ENCODE measurements at places on chromosomes 12 and 14. TPM values are rescaled to one million over a fixed set of nuclear protein-coding genes. Genes with fewer than 3 reads are reported as not detected.

The NTF3 gene
- not detected for polyA plus RNA-seq

DNA sequence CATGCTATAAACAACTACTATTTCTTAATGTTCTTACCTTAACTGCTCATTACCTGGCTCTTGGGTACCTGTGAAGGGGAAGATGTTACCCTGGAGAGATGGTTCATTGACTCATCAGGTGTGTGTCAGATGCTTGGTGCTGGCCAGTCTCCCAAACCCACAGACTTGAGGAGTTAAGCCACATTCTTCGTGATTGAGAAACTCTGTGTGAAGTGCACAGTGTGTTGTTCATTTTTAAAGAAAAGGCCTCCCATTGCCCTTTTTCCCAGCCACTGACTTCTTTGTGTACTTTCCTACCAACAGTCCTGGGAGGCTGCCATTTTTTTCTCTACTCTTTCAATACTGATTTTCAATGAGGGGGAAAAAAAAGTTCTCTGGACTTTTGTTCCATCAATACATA, 3.2 kb downstream of the MGST1 start:
- DNase-seq = no peak

DNA sequence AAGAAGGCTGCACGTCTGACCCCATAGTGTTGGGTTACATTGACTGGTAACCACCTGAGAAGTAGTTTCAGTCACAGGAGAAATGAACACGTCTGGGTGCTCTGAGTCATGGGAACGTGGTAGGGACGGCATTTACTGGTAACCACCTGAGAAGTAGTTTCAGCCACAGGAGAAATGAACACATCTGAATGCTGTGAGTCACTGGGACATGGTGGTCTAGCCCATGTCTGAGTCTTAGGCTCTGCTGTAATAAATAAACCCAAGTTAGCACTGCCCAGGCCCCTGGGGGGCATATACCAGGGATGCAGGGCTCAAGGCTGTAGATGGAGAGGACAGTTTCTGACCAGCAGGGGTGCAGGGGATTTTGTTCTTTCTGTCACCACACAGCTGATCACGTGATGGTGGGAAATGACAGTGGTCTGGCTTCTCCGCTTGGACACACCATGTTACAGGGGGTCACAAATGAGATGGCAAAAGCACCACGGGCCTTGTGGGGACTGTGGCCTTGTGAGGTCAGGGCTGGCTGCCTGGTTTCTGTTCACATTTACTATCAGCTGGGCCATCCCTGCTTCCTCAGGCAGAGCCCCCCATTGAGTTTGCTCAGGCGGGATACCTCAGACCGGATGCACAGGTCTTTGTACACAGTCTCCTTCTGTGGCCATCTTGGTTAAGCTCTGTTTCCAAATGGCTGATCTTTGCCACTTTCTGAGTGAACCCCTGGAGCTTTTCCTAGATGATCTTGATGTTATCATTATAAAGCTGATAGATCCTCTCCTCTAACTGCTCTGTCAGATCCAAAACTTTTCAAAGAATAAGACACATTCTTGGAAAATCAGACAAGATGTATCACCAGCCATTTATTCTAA, 9.8 kb upstream of the C12orf42 start:
- DNase-seq = peak; percentile 94

The CLEC1A gene
- polyA plus RNA-seq = 0.05 TPM

DNA sequence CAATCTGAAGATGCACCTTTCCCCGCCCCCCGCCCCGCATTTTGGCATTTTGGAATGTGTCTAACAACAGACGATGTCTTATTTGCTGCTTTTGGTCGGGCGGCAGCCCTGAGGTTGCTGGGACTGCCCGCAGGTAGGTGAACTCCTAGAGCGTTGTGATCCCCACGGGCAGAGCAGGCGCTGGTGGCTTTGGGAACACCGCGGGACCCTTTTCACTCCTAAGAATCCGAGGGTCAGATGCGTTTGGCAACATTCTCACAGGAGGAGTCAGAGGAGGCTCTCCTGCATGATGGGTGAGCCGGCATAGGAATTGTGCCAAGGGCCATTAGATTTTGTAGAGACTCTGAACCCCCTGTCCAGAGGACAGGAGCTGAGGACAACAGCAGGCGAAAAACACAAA, 41.9 kb downstream of the HCAR2 start:
- no peak for DNase-seq

- DNase-seq = no peak
These were observed 93.7 kb upstream of the FUT8 start for GRCh38 chr14:65318636-65319506.

GRCh38 chr12:122399592-122400373, 22.7 kb downstream of the CLIP1 start:
- DNase-seq = peak; percentile 75

DNA sequence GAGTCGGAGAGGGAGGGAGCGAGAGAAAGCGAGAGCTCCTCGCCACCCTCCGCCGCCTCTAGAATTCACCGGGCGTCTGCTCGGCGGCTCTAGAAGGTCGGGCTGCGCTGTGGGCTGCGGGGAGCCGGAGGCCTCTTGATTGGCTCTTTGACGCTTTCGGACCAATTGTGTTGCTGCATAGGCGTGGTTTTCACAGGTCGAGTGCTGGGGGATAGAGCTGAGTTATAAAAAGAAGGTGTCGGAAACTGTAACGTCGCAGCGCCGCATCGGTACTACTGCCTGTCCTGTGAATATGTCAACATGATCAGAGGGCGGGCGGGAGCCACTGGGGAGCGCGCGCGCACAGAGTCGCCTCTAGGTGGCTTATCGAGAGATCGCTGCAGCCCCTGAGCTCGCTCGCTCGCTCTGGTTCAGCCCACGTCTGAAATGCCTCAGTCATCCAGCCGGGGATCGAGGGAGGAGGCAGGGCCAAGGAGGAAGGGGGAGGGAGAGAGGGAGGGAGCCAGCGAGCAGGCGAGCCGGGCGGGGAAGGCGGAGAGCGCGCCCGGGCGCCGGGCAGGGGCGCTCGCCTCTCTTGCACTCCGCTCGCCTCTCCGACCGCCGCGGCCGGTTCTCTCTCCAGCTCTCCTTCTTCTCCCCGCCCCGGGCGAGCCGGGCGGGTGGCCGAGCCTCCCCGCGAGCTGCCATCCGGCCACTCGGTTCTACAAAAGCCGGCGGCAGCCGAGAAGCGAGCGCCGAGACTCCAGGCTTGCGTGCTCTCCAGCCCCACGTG, at the start of gene TBX3:
Gene TBX3 (minus strand): TSS at position 78 of the 772 bp plus-strand sequence. CDS start 975 bp downstream, outside the sequence.
- peak; percentile 82 for DNase-seq

- no peak for DNase-seq
These were observed 91.8 kb downstream of the PLXNC1 start for GRCh38 chr12:94240171-94240570.

DNA sequence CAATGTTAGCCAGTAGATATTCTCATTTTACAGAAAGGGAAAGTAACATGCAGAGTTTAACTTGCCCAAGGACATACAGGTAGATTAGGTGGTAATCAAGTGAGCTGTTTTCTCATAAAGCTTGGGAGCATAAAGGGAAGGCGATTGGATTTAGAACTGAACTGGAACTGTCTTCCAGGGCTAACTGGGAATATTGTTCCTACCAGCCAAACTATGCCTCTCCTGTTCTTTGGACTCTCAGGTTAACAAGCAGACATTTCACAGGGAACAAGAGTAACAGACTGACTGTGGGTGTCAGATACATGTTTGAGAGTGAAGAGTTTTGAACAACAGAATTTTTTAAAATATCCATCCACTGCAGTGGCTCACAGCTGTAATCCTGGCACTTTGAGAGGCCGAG, 15.6 kb downstream of the VCPKMT start:
- DNase-seq = no peak

- DNase-seq = peak; percentile 1
These were observed 176.7 kb upstream of the SEL1L start for GRCh38 chr14:81710232-81710845.

DNA sequence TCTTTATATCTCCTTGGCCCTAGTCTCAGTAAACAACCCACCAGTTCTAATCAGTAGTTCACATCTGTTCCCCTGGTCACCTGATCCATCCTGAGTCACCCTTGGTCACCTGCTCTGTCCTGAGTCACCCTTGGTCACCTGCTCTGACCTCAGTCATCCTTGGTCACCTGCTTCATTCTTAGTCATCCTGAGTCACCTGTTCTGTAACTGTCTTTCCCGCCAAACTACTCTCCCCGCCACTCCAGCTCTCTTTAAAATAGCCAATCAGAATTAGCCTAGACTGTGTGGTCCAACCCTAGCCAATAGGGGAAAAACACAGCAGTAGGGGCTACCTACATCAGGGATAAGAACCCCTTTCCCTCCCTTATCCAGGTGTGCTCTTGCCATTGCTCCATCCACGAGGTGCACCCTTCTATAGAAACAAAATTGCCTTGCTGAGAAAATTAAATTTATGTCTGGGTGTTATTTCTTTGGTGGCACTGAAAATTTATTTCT, 245.4 kb upstream of the DIO3 start:
- DNase-seq = no peak

- DNase-seq = no peak
These were observed 4.6 kb downstream of the TAC3 start for GRCh38 chr12:57011438-57012424.

The C12orf42 gene
- polyA plus RNA-seq = 0.03 TPM

The ZC2HC1C gene
- 0.23 TPM for polyA plus RNA-seq

GRCh38 chr12:113474635-113475436, 3.2 kb upstream of the LHX5 start:
- DNase-seq = no peak

- DNase-seq = no peak
These were observed 109.8 kb upstream of the CPSF6 start for GRCh38 chr12:69129564-69129963.

The CSRP2 gene
- 76.5 TPM for polyA plus RNA-seq

The TMEM132D gene
- polyA plus RNA-seq = not detected

The RPL41 gene
- polyA plus RNA-seq = 10,481 TPM

- DNase-seq = no peak
These were observed 55.3 kb downstream of the RBM19 start for GRCh38 chr12:113910751-113911272.

GRCh38 chr12:67854351-67854750, 134.9 kb upstream of the IFNG-AS1 start:
- DNase-seq = no peak

DNA sequence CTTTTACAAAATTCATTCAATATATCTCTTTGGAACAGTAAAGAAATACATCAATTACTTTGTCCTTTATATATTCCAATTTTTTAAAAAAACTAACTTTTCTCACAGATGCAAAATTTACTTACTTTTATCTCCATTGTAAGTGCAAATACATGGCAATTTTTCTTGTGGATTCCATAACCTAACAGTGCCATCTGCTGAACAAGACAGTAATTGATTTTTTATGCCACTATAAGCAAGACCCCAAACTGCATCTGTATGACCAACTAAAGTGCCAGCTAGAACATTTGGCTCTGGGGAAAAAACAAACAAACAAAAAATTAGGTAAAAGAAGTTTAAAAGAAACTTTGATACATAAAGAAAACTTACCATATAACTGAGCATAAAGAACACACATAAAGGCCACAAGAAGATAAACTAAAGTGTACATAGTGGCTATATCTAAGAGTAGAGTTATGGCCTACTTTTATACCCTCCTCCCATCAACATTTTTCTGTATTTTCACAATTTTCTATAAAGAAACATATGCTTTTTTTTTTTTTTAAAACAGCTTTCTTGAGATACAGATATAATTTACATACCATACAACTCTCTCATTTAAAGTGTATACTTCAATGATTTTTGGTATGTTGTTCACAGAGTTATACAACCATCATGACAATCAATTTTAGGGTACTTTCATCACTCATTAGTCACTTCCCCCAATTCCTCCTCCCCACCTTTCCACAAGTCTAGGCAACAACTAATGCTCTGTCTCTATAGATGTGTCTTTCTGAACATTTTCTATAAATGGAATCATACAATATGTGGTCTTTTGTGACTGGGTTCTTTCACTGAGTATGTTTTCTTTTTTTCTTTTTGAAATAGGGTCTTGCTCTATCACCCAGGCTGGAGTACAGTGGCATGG, 32.6 kb downstream of the COCH start:
- peak; percentile 5 for DNase-seq

DNA sequence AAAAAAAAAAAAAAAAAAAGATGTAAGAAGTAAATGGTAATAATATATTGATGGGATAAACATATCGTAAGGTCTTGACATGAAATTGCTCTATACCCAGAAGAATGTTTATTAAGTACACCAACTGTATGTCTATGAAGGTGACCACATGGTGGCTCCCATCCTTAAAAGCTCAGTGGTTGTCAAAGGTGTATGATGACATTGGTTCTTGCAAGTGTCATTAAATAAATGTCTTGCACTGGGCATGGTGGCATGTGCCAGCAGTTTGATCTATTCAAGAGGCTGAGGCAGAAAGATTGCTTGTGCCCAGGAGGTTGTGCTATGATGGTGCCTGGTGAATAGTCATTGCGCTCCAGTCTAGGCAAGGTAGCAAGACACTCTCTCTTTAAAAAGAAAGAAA, 10.4 kb downstream of the CCT2 start:
- no peak for DNase-seq

GRCh38 chr12:11707535-11707934, 58.1 kb downstream of the ETV6 start:
- DNase-seq = no peak

The TAS2R30 gene
- 0.03 TPM for polyA plus RNA-seq

The DCN gene
- 1.1 TPM for polyA plus RNA-seq

- DNase-seq = no peak
These were observed 28.4 kb upstream of the CDKL1 start for GRCh38 chr14:50425105-50425504.

DNA sequence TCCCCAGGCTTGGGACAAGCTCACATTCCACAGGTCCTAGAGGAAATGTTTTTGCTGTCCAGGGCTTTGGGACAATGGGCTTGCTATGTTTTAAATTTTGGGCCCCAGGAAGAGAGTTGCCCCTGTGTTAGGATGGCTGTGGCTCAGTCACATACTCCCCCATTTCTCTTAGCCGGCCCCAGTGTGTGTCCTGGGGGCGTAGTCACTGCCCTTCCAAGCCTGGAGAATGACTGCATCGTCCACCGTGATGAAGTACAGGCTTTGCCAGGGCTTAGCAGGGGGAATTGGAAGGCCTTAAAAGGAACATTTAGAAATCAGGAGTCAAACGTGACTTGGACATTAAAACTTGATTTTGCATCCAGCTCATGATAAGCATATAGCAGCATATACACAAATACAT, 293.6 kb downstream of the CACNA1C start:
- no peak for DNase-seq

DNA sequence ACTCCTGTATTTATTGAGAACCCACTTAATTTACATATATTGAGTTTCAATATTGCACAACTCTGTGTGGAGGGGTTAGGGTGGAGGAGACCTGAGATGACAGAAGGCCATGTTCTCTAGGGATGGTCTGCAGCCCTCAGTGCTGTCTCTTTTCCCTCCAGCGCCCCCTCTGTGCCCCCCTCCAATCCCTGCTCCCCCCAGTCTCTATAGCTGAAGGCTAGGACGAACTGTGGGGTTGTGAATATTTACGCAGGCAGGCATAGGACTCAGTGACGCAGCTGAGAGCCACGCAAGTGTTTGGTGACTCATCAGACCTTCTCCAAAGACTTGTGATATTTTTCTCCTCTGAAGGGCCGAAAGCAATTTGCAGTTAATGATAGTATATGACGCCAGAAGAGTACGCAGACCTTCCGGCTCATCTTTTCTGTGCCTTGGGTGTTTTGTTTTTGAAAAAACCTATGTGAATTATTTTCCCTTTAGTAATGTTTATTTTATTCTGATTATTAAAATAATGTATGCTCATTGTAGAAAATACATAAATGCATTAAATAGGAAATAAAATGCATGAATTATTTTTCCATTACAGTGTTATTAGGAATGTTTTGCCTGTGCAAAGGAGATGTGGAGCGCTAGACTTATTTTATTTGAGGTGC, 85.3 kb downstream of the SLC25A47 start:
- DNase-seq = no peak

All from keratinocyte (primary cell).